Thymus (tissue), 14 donors: ENCODE measurements at places on chromosomes 13 and 19.

DNA sequence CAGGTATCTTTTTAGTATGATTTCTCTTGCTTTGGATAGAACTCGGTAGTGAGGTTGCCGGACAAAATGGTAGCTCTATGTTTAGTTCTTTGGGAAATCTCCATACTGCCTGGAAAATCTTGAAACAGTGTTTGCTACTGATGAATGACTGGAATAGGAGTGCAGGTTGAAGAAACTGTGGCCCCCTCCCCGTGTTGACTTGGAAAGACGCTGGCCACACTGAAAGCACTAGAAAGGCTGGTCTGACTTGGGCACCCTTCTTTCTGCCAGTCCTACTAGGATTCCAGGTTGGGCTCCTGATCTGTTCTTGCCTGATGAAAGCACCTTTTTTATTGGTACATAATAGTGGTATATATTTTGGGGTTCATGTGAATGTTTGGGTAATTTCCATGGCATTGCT lies 46.3 kb downstream of the NLRP4 start:
- no peak for DNase-seq

DNA sequence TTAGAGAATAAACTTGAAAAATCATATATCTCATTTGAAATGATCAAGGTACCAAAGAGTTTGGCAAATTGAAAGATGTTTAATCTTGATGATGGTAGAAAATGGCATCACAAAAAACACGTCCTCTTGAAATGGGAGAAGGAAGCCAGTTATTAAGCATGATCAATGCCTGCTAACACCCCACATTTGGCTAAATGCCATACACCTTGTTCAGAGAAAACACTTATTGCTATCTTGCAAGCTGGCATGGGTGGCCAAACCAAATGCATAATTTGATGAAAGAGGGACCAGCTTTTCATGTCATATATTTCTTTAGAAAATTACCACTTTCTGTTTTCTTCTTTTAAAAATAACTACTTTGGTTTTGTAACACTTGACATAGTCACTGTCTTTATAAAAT lies 141.3 kb downstream of the ZAR1L start:
- no peak for DNase-seq

- DNase-seq = no peak
Measured at GRCh38 chr13:107969546-107969945, 245.8 kb downstream of the LIG4 start.

DNA sequence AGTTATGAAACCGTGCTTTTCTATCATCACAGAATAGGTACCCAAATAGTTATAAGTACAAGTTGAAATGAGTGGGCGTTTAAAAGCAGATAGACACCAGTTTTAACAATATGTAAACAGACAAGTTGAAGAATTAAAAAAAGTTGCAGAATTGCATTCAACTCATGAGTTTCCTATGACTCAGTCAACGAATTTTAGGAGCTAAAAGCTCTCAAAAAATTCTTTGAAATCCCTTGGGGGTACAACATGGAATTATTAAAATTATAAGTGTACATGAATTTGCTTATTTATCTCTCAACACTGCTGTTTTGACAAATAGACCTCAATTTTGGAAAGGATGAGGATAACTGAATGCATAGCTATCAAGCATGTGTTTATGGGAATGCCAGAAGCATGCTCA lies 693.4 kb downstream of the PCDH9 start:
- no peak for DNase-seq

DNA sequence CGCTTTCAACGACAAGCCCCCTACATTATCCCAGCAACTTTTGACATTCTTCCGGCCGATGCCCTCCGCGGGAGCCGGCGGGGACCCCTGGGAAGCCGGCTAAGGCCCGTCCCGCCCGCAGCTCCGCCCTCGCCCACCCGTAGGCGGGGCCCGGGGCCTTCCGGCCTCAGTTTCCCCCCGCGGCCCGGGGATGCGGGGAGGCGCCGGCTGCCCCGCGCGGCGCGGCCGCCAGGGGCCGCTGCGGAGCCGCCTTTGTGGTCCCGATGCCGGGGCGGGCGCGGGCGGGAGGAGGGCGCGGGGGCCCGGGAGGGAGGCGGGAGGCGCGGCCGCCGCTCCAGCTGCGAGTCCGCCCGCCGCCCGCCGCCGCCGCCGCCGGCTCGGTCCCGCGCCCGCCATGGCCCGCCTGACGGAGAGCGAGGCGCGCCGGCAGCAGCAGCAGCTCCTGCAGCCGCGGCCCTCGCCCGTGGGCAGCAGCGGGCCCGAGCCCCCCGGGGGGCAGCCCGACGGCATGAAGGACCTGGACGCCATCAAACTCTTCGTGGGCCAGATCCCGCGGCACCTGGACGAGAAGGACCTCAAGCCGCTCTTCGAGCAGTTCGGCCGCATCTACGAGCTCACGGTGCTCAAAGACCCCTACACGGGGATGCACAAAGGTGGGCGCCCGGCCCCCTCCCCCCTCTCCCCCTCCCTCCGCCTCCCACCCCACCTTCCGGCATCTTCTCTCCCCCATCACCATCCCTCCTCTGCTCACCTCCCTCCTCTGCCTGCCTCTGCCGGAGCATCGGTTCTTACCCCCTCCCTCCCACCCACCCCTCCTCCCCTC lies at the start of gene CELF5:
CELF5 (plus strand) TSS at position 316 of the 823 bp plus-strand sequence; CDS start at position 395, 79 bp downstream.
- DNase-seq = peak; percentile 42

- DNase-seq = no peak
Measured at GRCh38 chr19:47539747-47540311, 25.0 kb upstream of the NAPA start.

- no peak for DNase-seq
Measured at GRCh38 chr19:41623360-41623759, 3.5 kb downstream of the CEACAM4 start.

DNA sequence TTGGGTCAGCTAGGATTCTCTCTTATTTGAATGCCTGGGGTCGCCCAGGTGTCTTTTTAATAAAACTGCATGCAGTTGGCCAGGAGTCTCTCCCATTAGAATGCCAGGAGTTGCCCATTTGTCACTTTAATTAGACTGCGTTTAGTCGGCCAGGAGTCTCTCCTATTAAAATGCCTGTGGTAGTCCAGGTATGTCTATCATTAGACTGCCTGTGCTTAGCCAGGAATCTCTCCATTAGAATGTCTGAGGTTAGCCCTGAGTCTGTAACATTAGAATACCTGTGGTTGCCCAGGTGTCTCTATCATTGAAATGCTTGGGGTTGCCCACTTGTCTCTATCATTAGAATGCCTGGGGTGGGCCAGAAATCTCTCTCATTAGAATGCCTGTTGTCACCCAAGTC lies 1470.9 kb downstream of the UQCRFS1 start:
- DNase-seq = no peak

DNA sequence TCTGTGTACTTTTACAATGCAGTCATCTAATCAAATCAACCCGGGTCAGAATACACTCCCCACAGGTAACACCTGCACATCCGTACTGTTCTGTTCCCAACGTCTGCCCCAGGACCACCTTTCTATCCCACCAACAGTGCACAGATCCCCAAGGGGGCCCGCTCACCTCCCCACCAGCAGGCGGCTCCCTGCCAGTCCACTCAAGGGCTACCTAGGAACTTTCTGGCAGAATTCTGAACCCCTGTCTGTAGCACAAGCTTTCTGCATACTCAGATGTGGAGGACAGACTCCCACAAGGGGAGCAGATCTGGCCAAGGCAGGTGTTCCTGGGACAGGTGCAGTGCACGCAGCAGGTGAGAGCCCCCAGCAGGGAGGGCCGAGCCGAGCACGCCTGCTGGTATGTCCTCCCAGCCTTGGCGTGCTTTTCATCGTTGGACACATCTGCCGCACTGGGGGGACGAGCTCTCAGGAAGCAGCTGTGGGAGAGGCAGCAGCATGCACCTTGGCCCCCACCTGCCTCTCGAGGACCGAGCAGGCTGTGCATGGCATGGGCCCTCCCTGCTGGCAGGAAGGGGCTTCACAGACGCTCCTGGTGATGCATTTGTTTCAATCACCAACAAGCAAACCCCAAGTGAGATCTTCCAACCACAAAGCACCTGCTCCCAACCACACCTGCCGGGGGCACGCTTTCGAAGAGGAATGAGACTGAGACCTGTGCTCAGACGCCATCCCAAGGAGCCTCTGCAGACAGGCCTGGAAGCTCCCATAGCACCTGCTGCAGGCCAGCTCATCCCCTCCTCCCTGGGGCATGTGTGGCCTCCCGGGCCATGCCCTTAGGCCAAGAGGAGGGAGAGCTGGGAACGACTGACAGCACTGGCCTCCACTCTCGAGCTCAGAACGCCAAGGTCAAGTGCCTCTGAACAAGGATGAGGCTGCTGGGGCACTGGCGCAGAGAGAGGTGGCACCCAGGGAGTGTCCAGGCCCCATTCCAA lies 35.9 kb downstream of the RAB20 start:
- no peak for DNase-seq

DNA sequence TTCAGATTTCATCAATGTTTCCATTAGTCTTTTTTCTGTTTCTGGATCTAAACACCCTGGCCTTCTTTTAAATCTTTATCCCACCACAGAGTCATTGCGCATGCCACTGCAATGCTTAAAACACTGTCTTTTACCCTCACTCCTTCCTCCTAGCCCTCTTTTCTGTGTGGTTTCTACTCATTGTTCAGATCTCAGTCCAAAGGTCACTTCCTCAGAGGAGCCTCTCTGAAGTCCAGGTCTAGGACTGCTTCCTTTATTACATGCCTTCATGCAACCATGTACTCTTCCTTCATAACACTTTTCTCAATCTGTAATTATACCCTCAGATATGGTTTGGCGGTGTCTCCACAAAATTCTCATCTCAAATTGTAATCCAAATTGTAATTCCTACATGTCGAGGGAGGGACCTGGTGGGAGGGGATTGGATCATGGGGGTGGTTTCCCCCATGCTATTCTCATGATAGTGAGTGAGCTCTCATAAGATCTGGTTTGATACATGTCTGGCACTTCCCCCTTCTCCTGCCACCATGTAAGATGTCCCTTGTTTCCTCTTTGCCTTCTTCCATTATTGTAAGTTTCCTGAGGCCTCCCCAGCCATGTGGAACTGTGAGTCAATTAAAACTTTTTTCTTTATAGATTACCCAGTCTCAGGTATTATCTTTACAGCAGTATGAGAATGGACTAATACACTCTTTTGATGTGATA lies 808.9 kb downstream of the DIAPH3 start:
- DNase-seq = no peak

GRCh38 chr19:6498294-6499036 lies 3.6 kb downstream of the TUBB4A start:
- no peak for DNase-seq

DNA sequence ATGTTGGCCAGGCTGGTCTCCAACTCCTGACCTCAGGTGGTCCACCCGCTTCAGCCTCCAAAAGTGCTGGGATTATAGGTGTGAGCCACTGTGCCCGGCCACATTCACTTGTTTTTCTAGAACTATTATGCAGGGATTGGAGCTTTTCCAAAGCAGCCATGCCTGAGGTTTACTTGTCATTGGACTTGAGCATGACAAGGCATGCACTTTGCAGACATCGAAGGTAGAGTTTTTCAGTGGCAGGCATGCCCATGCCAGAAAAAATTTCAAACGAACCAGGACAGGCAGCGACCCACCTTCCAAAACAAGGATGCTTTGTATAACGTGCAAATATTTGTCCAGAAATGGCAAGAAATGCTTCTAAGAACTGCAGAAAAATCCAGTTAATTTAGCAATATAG lies 17.7 kb downstream of the PNMA8A start:
- no peak for DNase-seq

GRCh38 chr19:8461891-8462290 lies 17.1 kb downstream of the HNRNPM start:
- DNase-seq = no peak

GRCh38 chr13:57045826-57046546 lies 94.7 kb upstream of the PRR20A start:
- DNase-seq = no peak

- no peak for DNase-seq
Measured at GRCh38 chr13:75025956-75026355, 456.0 kb downstream of the TBC1D4 start.

GRCh38 chr13:28707629-28708427 lies 10.9 kb downstream of the SLC46A3 start:
- DNase-seq = no peak

GRCh38 chr13:46572752-46573431 lies 19.9 kb downstream of the LRCH1 start:
- no peak for DNase-seq
